Breast epithelium (tissue), 4 donors: ENCODE measurements at places on chromosomes 6 and 20. TPM values are rescaled to one million over a fixed set of nuclear protein-coding genes. Genes with fewer than 3 reads are reported as not detected.

DNA sequence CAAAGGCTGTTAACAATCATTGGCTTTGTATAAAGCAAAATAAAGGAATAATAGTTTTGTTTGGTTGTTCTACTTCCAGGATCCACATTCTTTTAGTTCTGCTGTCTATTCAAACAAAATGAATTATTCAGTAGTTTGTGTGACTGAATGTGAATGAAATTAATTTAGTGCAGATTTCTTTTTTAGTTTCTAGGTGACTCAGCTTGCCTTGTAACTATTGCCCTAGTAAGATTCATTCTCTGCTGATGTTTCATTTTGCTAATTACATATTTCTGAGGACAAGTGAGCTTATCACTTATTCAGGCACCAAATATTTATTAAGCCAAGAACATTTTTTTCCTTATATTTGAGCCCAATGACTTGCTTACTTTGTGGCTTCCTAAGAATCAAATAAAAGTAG is 46.5 kb upstream of the RIPOR2 start:
- H3K27me3 ChIP-seq, result no peaks in the 10 kb centered on the region
- no peak overlapping the region for H3K4me3 ChIP-seq
- no peak overlapping the region for H3K27ac ChIP-seq
- DNase-seq, result no peak

The CMTR1 gene
- total RNA-seq, result 31.4 TPM

DNA sequence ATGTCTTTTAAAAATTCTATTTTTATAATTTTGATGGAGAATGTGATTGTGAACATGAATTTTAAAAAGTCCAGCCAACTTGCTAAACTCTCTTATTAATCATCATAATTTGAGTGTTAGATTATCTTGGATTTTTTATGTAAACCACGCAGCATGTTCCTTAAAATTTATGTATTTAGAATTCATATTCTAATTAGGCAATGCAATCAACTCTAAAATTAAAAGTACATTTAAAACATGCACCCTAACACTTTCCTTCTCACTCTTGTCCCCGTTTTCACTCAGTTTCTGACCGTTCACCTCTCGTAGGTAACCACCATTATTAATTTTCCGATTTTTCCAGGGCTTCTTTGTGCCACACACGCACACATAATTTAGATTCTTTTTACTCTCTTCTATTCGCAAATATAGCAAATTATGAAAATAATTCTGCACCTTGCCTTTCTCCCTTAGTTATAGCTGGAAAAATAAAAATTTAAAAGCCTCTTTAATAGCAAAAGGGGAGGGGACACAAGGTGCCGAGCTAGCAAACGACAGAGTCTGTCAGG is 329 bp upstream of the ZKSCAN3 start:
- peak overlapping the region; percentile 62 for H3K27ac ChIP-seq
- H3K36me3 ChIP-seq, result no peaks in the 10 kb centered on the region
- H3K4me1 ChIP-seq, result peaks cover 4% of the 10 kb centered on the region

DNA sequence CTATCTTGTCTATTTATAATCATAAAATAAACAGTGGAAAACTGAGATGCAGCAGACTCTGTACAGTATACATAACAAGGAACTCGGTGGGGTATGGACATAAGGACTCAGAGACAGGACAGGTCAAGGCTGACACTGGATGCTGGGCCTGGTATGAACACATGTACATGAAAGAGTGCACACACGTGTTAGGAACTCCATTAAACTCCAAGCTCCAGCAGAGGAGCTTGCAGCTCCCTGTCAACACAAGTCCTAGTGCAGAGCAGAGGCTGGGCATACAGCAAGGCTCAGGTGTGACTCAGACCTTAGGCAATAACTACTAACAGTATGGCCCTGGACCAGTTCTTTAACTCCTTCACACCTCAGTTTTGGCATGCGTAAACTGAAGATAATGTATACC is 17.1 kb downstream of the NAPB start:
- no peak for DNase-seq
- H3K27me3 ChIP-seq, result no peaks in the 10 kb centered on the region
- H3K4me1 ChIP-seq, result no peaks in the 10 kb centered on the region
- H3K36me3 ChIP-seq, result no peaks in the 10 kb centered on the region
- H3K27ac ChIP-seq, result no peak overlapping the region

The QKI gene
- 158 TPM for total RNA-seq

DNA sequence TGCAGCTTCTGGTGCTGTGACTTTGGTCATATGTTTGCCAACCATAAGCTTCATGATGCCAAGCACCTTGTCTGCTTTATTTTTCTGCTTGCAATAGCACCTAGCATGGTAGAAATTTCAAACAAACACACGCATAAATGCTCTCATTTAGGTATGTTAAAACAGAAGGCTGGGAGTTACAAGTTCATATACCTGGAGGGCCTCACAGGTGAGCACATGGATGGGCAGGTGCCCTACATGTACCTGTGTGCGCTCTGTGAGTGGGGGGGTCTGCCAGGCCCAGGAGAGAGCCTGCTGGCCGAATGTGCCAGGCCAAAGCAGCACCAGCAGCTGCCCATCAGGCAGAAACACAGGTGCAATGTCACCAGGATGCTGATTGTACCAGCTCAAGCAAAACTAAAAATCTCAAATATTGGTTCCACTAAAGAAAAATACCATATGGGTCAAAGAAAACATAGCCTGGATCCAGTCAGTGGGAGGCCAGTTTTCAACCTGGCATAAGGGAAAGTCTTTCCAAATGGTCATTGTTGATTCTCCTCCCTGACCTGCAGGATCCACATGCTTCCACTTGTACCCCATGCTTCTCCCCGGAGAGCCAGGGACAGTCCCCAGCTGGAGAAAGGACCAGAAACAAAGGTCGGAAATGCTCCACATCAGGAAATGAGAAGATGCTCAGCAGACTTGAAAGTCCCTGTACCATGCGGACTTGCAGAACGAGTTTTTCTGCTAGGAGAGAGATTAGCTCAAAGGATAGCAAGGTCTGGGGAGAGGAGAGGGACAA is 7.2 kb upstream of the PFDN4 start:
- H3K4me1 ChIP-seq, result no peaks in the 10 kb centered on the region
- no peak for DNase-seq
- H3K36me3 ChIP-seq, result no peaks in the 10 kb centered on the region
- H3K27me3 ChIP-seq, result no peaks in the 10 kb centered on the region
- no peak overlapping the region for H3K4me3 ChIP-seq

- no peaks in the 10 kb centered on the region for H3K36me3 ChIP-seq
- DNase-seq, result no peak
- no peak overlapping the region for H3K4me3 ChIP-seq
- no peaks in the 10 kb centered on the region for H3K4me1 ChIP-seq
Observed at GRCh38 chr20:15930311-15931305, 642.6 kb downstream of the KIF16B start.

GRCh38 chr20:17712201-17712600 is 12.4 kb downstream of the BANF2 start:
- no peak overlapping the region for H3K4me3 ChIP-seq
- no peak overlapping the region for H3K27ac ChIP-seq
- H3K27me3 ChIP-seq, result no peaks in the 10 kb centered on the region

The TFAP2D gene
- total RNA-seq, result not detected

DNA sequence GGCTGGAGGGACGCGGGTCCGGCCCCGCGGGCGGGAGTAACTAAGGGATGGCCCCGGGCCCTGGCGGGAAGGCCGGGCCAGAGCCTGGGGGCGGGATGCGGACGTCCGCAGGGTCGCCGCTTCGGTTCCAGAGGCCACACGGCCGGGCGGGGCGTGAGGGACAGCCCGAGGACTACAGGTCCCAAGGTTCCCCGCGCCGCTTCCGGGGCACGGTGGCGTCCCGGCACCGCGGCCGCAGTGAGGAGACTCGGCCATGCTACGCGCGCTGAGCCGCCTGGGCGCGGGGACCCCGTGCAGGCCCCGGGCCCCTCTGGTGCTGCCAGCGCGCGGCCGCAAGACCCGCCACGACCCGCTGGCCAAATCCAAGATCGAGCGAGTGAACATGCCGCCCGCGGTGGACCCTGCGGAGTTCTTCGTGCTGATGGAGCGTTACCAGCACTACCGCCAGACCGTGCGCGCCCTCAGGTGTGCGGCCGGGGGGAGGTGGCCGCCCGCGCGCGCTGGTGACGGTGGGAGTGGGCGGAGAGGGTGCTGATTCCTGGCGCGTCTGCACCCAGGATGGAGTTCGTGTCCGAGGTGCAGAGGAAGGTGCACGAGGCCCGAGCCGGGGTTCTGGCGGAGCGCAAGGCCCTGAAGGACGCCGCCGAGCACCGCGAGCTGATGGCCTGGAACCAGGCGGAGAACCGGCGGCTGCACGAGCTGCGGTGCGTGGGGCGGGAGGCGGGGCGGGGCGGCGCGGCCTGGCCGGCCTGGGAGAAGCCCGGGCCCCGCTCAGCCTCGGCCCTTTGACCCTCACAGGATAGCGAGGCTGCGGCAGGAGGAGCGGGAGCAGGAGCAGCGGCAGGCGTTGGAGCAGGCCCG is at the start of gene MRPS26:
TSS of gene MRPS26 (plus strand) at position 237 of the 861 bp plus-strand sequence. CDS start at position 254, 17 bp downstream.
- no peaks in the 10 kb centered on the region for H3K27me3 ChIP-seq
- H3K36me3 ChIP-seq, result no peaks in the 10 kb centered on the region
- peaks cover 5% of the 10 kb centered on the region for H3K4me1 ChIP-seq
- DNase-seq, result peak; percentile 85
- peak within 1 kb of the TSS; percentile 91 for H3K4me3 ChIP-seq
- peak within 1 kb of the TSS; percentile 94 for H3K27ac ChIP-seq

DNA sequence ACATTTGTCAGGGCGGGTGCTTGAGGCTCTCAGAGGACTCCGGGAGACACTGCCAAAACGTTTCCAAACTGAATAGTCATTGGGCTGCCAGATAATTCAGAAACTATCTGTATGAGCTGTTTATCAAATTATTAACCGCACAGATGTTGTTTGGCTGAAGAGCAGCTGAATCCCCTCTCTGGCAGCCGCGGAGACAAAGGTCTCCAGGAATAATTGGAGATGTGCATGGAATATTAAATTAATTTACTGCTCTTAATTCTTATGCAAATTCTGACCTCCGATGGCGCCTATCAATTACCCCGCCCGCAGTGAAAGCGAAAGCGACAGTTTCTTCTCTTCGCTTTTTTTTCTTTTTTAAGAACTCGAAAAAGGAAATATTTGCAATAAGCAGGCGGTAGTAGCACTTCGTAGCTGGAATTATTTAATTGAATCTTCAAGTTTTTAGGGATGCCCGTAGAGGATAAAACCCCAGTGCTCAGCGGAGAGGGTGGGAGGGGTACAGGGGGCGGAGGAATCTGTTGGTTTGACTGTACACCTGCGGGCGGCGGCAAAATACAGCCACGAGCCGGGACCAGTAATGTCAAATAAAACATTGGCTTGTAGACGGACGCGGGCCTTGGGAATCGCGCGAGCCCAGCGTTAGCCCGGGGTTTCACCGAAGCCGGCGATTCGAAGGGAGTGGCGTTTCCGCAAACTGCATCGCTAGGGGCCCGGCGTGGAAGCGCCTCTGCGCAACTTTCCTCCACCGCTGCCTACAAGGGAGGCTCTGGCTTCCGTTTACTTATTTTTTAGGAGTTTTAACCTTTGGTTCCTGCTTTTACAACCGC is 6.2 kb downstream of the LINC00237 start:
- DNase-seq, result no peak
- no peak overlapping the region for H3K27ac ChIP-seq

- DNase-seq, result no peak
- H3K27ac ChIP-seq, result no peak overlapping the region
Observed at GRCh38 chr6:87721311-87721710, 19.3 kb upstream of the AKIRIN2 start.
